ENCODE measurements at places on chromosomes 16 and 17.
A peak's percentile ranks its signal among the peaks of the same experiment; 100 is the strongest.

- H3K36me3 ChIP-seq: no peaks in the 10 kb centered on the region
- no peaks in the 10 kb centered on the region for H3K27me3 ChIP-seq
- H3K4me1 ChIP-seq: peaks cover 13% of the 10 kb centered on the region
- peak overlapping the region; percentile 87 for H3K4me3 ChIP-seq
- peak overlapping the region; percentile 93 for H3K27ac ChIP-seq
Observed at GRCh38 chr17:82752371-82753200, 721 bp downstream of the TBCD start.

- no peaks in the 10 kb centered on the region for H3K27me3 ChIP-seq
- no peak for DNase-seq
- no peaks in the 10 kb centered on the region for H3K36me3 ChIP-seq
- H3K27ac ChIP-seq: no peak overlapping the region
- no peak overlapping the region for H3K4me3 ChIP-seq
Observed at GRCh38 chr17:32120141-32120540, 22.2 kb upstream of the RHOT1 start.

DNA sequence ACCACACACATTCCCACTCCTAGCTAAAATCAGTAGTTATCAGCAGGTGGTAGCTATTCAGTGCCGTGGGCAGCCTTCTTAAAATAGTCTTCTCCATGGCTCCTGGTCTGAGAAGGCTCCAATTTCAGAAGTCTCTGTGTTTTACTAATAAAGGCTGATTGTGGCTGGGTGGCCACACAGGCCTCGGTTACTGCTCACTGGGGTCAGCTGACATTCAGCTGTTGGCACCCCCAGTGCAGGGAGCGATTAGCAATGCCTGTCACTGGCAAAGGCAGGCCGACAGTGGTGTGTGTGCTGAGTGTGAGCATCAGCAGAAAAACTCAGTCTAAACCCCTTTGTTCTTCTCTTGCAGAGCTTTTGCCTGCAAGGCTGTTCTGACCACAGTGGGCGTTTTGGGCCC is 16.6 kb upstream of the DBNDD1 start:
- no peaks in the 10 kb centered on the region for H3K4me1 ChIP-seq
- DNase-seq: no peak
- no peak overlapping the region for H3K4me3 ChIP-seq
- H3K27me3 ChIP-seq: no peaks in the 10 kb centered on the region

DNA sequence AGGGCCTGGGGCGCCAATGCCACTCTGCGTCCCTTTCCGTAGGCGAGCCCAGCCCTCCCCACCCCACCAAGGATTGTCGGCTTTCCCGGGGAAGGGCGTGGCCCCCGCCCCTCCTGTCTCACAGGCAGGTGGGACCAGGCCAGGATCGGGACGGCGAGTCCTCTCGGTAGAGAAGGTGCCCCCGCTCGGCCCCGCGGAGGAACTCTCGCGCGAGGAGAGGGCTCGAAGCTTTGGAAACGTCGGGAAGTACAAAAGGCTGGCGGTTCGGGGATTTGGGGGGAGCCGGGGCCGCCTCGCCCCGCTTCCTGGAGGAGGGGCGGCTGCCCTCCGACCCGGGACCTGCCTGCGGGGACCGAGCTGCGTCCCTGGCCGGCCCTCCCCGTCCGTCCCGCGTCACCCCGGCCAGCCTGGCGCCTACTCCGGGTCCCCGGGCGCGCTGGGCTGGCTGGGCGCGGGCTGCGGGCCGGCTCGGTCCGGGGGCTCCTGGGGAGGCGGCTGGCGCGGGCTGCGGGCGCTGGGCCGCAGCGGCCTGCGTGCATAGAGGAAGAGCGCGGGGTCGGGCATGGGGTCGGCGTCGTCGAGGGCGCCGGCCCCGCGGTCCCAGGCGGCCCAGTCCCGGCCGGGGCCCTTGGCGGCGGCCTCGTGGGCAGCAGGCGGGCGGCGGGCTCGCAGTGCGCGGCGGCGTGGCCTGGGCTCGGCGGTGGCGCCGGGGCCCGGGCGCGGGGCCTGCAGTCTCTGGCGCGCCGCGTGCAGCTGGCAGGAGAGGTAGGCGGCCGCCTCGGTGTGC is 12.6 kb upstream of the CLUH start:
- no peak for DNase-seq
- peaks cover 5% of the 10 kb centered on the region for H3K4me1 ChIP-seq
- no peaks in the 10 kb centered on the region for H3K36me3 ChIP-seq
- no peaks in the 10 kb centered on the region for H3K27me3 ChIP-seq
- H3K4me3 ChIP-seq: no peak overlapping the region
- no peak overlapping the region for H3K27ac ChIP-seq

DNA sequence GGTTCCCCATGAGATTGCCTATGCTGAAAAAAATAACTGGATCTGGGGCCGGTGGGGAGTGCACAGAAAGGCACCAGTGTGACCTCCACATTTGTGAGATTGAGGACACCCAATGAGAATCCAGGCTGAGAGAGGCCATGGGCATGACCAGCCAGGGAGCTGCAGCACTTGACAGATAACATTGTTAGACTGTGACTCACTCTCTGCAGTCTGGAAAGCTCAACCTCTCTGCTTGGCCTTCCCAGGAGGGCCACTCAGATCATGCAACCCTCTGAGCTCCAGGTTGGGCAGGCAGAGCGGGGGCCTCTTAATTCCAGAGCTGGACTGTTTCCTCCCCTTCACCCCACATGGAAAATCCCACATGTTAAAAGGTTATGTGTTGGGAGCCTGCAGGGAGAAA is 30.1 kb downstream of the FZD2 start:
- H3K36me3 ChIP-seq: no peaks in the 10 kb centered on the region
- H3K4me3 ChIP-seq: no peak overlapping the region
- H3K27ac ChIP-seq: no peak overlapping the region
- no peak for DNase-seq
- no peaks in the 10 kb centered on the region for H3K4me1 ChIP-seq

DNA sequence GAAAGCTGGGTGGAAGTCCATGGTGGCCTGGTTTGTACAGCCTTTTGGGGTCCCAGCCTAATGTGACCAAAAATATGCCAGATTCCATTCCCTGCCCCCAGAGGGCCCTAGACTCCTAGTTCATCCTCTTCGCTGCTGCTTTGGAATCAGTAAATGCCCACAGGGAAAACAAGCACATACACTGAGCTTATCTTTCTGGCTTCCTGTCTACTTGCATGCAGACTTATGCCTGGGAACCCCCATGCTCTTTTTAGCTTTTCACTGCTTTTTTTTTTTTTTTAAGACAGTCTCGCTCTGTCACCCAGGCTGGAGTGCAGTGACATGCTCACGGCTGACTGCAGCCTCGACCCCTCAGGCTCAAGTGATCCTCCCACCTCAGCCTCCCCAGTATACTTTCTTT is 6.2 kb upstream of the CD300LG start:
- no peaks in the 10 kb centered on the region for H3K36me3 ChIP-seq
- peaks cover 2% of the 10 kb centered on the region for H3K4me1 ChIP-seq
- H3K27ac ChIP-seq: no peak overlapping the region
- no peak for DNase-seq
- H3K27me3 ChIP-seq: no peaks in the 10 kb centered on the region
- no peak overlapping the region for H3K4me3 ChIP-seq

GRCh38 chr16:85923153-85924021 is 24.4 kb downstream of the IRF8 start:
- no peak overlapping the region for H3K27ac ChIP-seq
- no peaks in the 10 kb centered on the region for H3K27me3 ChIP-seq
- peaks cover 10% of the 10 kb centered on the region for H3K36me3 ChIP-seq
- no peaks in the 10 kb centered on the region for H3K4me1 ChIP-seq
